ENCODE measurements at places on chromosomes 2 and 18. TPM values are rescaled to one million over a fixed set of nuclear protein-coding genes. Genes with fewer than 3 reads are reported as not detected.

The GKN2 gene
- not detected for total RNA-seq

The BZW1 gene
- total RNA-seq = 326 TPM

The ACVR1C gene
- 41.4 TPM for total RNA-seq

The COL3A1 gene
- 98.1 TPM for total RNA-seq

The GCKR gene
- 1.8 TPM for total RNA-seq

The SP140 gene
- total RNA-seq = 7.9 TPM

The MROH2A gene
- total RNA-seq = not detected

The ARHGEF33 gene
- total RNA-seq = 2.2 TPM

The UGT1A1 gene
- not detected for total RNA-seq

The NDC80 gene
- total RNA-seq = 0.98 TPM

The PLGLB2 gene
- 2.7 TPM for total RNA-seq

The CCDC195 gene
- total RNA-seq = not detected

The COLEC11 gene
- 0.33 TPM for total RNA-seq

The DOCK10 gene
- 15.4 TPM for total RNA-seq

The SERPINB3 gene
- not detected for total RNA-seq

The C2orf78 gene
- not detected for total RNA-seq

The RAMP1 gene
- not detected for total RNA-seq

The AAMP gene
- 164 TPM for total RNA-seq

The ANTXR1 gene
- total RNA-seq = 68.8 TPM

The GLS gene
- 157 TPM for total RNA-seq

The ST6GAL2 gene
- total RNA-seq = not detected

The CAMKMT gene
- 6.4 TPM for total RNA-seq

The PPM1B gene
- 37.7 TPM for total RNA-seq

The BMP10 gene
- not detected for total RNA-seq

The MYL12B gene
- total RNA-seq = 371 TPM

The MC4R gene
- total RNA-seq = not detected

The CYRIA gene
- total RNA-seq = 18.7 TPM

All from breast epithelium (tissue), 4 donors.